Type B pancreatic cell (in vitro differentiated cells): ENCODE measurements at places on chromosomes 16 and 17.

DNA sequence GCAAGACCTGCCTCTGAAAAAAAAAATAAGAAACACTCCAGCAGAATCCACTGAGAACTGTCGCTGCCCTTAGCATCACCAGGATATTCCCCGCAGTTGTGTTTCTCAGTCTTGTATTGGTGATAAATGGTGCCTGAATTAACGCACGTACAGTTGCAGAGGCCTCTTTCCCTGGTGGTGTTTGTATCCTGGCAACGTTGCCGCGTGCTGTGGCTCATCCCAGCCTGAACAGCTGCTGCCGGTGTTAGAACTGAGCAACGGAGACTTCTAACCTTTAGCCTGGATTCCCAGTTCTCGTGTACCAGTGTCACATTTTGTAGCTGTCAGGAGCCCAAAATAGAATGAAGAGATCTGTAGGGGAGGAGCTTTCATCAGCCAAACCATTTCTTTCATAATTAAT, 4.8 kb downstream of the MLYCD start:
- no peak for DNase-seq

- DNase-seq = no peak
These were observed 167.7 kb upstream of the WSCD1 start for GRCh38 chr17:5902181-5903140.

GRCh38 chr16:84790301-84790700, 29.5 kb upstream of the CRISPLD2 start:
- no peak for DNase-seq

GRCh38 chr17:8117980-8118768, at the start of gene ALOXE3:
Gene ALOXE3 (minus strand): TSS chr17:8118514. CDS start chr17:8117990, 524 bp downstream.
- DNase-seq = no peak
